Esophagus squamous epithelium (tissue), 5 donors: ENCODE measurements at places on chromosomes 3 and 15.

GRCh38 chr3:24318677-24319287 is 175.9 kb downstream of the THRB start:
- no peak for DNase-seq

GRCh38 chr3:184656458-184656828 is 55.4 kb downstream of the MAGEF1 start:
- DNase-seq, result no peak

DNA sequence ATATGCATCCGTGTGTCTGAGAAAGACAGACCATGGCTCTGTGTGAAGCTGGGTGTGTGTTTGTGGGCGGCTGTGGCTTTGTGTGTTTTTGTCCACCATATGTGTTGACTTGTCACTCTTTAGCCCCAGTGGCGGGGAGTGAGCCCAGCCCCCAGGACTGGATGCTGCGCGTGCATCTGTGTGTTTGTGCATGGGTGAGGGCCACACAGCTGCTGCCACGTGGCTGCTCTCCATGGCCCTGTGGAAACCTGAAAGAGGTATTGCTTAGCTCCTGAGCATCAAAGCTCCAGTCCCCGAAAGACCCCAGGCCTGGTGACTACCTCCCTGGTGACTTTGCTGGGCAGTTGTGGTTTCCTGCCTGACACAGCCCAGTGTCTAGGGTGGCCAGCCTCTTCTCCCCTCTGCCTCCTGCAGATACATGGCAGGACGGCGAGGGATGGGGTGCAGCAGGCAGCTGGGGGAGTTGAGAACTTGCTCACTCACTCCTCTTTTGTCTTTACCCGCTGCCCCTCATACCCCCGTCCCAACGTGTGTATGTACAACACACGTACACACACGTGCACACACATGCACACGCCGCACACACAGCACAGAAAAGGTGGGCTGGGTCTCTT is 6.5 kb downstream of the EPHB3 start:
- no peak for DNase-seq

DNA sequence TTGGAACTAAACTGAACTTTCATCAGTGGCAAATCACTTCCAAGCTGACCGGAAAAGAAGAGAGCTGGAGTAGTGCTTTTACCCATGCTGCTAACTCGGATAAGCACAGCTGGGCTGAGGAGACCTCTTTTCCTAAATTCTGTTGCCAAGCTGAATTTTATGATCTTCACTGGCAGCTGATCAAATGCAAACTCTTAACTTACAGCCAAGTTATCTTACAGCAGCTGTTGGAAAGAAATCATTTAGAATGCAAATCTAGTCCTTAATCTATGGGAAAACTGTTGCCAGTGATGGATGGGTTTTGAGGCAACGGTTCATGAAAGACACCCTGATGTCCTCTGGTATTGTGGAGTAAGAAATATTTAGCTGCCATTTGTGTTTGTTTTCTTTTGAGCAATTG is 216.5 kb downstream of the ZNF385D start:
- no peak for DNase-seq

DNA sequence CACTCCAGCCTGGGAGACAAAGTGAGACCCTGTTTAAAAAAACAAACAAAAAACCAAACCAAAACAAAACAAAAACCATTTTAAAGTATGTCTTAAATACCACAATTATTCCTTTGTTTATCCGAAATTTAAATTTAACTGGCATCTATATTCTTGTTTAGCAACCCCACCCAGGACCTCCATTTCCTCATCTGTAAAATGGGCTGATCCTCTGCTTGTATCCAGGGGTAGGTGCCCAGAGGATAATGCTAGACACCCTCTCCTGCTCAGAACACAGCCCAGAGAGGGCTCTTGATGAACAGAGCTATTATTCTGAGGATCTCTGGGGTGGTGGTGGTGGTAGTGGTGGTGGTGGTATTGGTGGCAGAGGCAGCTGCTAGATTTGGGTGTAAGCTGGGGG is 9.8 kb downstream of the SH2D7 start:
- DNase-seq, result no peak

DNA sequence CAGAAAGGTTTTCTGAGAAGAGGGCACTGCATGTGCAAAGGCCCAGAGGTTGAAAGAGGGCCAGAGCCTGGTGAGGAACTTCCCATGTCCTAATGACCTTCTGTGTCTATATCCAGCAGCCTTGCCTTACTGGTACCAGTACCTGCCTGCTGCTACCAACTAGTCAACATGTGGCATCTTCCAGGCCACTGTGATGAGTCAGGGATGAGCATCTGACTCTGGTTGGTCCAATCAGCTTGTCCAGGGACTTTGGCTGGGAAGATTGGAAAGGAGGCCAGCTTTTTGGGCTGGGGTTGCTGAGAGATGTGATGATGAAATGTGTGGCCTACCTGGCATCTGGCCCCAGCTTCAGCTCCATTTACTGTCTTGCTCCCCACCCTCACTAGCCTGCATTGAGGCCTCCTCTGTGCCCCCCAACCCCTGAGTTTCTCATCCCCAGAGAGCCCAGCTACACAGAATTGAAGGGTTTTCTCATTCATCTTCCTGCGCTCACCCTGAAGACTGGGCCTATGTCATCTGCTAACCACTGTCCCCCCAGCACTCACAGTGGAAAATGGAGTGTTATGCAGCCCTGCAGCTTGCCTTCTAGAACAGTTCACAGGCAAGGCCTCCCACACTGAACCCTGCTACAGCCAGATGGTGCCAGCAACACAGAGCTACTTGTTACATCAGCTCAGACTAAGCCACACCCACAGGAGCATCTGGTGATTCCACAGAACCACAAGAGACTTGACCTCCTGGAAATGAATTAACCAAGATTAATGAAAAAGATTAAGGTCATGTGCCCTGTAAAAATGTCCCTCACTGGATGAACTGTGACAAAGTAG is 1.3 kb upstream of the TWF2 start:
- no peak for DNase-seq

- DNase-seq, result no peak
Measured at GRCh38 chr3:102400766-102401165, 34.0 kb upstream of the ZPLD1 start.

- DNase-seq, result no peak
Measured at GRCh38 chr15:85492406-85492805, 112.0 kb downstream of the AKAP13 start.

DNA sequence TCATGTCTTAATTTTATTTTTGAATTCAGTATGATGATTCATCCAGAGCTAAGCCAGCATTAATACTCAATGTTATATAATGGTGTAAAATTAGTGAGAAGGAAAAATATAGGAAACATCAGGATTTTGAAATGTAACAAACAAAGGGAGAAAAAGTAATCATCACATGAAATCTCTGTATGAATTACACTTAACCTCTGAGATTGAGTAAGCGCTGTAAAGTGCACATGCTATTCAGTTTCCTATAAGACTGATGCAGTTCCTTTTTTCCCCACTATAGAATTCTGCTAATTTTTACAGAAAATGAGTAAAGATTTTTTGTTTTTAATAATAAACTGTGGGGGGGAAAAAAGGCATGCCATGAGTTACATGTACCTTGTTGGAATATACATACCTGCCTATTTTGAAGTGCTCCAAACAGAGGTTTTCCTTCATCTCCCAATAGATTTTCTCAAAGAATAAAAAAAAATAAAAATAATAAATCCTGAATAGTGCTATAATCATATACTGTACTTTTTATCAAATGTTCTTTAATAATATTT is 64.0 kb upstream of the TTBK2 start:
- no peak for DNase-seq

GRCh38 chr3:65081536-65081935 is 393.7 kb upstream of the ADAMTS9 start:
- DNase-seq, result no peak

DNA sequence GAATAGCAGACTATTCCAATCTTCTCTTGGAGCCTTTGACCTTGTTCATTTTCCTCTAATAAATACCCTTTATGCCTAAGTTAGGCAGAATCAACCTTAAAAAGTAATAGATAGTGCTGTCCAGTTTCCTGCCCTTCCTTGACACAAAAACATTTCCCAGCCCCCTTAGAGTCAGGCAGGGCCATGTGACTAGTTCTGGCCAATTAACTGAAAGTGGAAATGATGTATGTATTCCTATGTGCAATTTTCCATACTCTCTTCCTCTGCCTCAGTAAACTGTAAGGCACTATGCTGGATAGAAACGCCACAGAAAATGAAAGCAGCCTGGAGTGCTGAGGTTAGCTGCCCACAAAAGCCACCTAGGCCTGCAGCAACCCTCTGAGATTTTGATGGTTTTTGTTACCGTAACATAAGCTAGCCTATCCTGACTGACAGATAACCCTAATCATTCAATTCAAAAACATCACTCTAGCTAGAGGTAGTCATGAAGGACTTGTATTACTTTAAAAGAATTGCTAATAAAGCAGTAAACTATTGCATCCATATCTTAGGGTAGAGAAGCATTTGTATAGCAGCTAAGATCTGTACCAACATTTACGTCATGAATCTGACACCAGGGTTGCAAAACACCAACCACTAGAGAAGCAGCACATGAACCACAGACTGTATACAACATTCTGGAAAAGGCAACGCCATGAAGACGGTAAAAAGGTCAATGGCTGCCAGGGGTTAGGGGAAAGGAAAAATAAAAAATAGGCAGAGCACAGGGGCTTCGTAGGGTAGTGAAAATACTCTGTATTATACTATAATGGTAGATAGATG is 112.9 kb downstream of the ULK4 start:
- DNase-seq, result no peak

DNA sequence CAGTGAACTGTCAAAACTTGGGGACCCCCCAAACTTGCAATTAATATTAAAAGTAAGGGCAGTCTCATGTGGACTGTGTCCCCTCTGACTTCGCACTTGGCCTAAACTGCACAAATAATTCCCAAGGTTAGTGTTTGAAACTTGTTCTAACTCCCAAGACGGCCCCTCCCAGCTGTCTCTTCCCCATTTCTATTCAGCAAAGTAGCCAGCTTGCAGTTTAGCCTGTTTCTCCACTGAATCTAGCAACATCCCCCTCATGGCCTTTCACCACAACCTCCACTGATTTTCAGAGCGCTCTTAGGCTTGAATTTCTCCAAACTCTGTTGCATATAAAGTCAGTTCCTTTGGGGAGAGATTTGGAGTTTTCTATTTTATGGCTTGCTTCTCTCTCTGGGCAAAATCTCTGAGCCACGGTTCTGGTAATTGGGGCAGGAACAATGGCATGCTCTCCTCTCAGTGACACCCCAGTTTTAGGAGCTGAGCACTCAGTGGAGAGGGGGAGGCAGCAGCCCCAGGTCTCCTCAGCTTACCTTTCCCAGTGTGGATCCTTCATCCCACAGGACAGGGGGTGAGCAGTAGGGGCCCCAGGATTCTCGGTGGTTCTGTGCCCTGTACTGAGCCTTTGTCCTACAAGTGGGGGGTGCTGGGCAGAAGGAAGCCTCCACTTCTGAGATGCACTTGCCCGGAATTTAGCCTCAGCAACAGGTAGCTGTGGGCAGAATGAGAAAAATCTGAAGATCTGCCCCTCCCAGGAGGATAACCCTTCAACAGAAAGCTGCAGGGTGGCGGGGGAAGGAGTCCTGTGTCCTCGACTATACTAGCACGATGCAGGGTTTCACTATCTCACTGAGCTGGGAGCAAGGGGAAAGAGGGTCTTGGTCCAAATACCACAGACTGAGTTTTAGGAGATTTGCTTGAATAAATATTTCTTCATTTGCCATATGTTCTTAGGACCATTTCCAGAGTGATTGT is 39.3 kb upstream of the GATA2 start:
- no peak for DNase-seq

DNA sequence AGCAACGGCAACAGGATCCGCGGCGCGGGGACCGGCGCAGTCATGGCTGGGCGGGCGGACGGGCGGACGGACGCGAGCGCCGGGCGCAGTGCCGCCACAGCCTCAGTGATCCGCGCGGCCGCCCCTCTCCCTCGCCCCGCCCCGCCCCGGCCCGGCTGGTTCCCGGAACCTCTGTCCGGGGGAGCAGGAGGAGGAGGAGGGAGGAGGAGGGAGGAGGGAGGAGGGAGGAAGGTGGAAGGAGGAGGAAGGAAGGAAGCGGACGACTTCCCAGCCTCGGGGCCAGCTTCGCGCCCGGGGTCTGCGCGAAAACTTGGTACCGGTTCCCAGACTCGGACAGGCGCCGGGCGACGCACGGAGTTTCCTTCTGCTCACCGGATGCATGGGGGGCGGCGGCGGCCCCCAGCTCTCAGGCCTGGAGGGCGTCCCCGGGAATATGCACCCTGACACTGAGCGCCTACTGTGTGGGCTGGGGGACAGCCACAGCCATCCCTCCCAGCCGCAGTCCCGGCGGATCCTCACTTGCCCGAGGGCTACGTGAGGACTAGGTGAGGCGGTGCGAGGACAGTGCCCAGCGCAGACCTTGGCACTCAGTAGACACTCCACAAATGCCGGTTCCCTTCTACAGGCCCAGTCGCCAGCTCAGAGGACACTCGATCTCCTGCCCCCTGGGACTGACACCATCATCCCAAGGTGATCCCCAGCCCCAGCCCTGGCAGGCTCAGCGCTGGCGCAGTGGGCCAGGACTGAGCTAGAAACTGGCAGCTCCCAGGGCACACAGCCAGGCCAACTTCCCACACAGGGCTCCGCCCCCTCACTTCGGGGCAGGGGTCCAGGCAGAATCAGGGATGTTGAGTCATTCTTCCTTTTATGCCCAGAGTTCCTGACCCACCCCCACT is at the start of gene SHISA5:
TSS of gene SHISA5 (minus strand) at position 124 of the 896 bp plus-strand sequence. CDS start at position 44, 80 bp downstream.
- no peak for DNase-seq

GRCh38 chr3:132261506-132261905 is 55.7 kb upstream of the ACP3 start:
- DNase-seq, result no peak

DNA sequence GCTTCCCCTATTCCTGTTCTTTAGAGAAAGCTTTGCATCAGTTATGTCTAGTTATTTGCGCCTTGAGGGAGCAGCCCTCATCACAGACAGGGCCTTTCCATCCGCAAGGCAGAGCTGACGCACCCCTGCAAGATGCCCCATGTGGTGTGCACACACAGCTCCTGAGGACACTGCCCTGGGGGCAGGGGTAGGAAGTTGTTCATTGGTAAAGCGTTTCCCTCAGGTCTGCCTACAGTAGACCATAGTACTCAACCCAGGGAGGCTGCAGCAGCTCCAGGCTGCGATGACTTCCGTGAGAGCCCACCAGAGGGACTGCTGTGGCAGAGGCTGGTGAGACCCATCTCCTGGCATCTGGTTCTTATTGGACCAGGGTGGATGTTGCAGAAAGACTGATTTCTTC is 55.1 kb upstream of the PLXNA1 start:
- DNase-seq, result no peak

- DNase-seq, result no peak
Measured at GRCh38 chr3:171165499-171165921, 139.0 kb upstream of the SLC2A2 start.

DNA sequence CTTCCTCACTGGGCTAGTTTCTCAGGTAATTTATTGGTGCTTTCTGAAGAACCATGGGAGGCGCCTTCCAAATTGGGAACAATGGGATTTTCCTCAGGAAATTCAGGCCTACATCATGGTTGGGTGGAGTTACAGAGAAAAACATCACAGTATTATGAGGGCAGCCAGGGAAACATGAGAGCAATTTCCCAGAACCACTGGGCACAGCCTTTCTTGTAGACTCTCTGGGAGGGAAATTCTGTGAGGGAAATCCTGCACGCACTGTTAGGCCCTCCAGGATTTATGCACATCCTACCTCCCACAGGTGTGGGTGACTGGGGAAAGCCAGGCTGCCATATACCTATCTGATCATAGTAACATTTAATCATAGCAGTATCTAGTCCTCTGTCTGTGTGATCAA is 13.2 kb downstream of the POPDC2 start:
- DNase-seq, result no peak

GRCh38 chr15:33494306-33494705 is 183.5 kb downstream of the RYR3 start:
- DNase-seq, result no peak

GRCh38 chr3:154175041-154175440 is 53.9 kb downstream of the ARHGEF26 start:
- no peak for DNase-seq
